Germinal center (tissue), 1 donor: ENCODE measurements at places on chromosomes 16 and 17.
A peak's percentile ranks its signal among the peaks of the same experiment; 100 is the strongest.

DNA sequence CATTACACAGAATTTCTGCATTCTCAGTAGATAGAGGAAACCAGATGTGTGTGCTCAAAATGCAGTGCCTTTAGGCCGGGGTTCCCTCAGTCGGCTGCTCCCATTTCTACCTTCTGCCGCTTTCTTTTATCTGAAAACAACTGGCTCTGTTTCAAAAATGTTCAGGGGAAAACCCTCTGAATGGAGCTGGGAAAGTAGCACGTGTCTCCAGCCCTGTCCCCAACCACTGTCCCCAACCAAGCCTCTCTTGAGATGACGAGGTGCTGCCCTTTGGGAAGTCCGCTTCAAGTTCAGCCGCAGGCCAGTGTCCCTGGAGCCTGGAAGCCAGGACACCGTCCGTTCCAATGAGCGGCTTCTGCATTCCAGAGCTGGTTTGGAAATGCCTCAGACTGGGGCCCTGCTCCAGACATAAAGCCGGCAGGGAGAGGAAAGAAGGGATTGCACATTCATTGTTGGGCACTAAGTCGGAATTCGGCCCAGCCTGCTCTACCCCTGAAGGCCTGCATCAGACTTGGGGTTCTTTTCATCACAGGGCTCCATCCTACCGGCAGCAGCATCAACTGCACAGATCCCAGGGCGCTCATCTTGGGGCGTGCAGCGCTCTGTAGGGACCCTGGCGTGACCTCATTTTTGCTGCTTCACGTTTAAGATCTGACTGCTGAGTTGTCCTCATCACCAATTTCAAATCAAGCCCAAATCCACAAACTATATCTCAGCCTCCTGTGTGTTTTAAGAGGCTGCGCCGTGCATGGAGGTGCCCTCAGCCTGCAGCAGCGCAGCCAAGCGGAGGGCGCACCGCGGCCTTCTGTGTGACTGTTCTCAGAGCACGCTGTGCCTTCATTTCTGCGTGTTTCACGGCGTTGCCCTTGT lies 111.3 kb downstream of the BANP start:
- DNase-seq: no peak

DNA sequence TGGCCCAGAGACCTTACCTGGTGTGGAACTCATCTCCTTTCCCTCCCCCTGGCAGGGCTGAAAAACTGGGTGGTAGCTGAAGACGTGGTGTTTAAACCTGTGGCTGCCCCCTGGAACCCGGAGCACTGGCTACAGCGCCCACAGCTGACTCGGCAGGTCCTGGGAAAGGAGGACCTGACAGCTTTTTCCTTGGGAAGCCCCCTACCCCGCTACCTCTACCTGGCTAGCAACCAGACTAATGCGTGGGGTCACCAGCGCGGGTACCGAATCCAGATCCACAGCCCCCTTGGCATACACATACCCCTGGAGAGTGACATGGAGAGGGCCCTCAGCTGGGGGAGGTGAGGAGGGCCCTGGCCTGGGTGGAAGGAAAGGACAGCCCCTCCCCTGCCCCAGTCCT lies 2.0 kb upstream of the AOC3 start:
- no peak for DNase-seq

- DNase-seq: no peak
Measured at GRCh38 chr17:27066315-27066714, 227.6 kb upstream of the WSB1 start.

DNA sequence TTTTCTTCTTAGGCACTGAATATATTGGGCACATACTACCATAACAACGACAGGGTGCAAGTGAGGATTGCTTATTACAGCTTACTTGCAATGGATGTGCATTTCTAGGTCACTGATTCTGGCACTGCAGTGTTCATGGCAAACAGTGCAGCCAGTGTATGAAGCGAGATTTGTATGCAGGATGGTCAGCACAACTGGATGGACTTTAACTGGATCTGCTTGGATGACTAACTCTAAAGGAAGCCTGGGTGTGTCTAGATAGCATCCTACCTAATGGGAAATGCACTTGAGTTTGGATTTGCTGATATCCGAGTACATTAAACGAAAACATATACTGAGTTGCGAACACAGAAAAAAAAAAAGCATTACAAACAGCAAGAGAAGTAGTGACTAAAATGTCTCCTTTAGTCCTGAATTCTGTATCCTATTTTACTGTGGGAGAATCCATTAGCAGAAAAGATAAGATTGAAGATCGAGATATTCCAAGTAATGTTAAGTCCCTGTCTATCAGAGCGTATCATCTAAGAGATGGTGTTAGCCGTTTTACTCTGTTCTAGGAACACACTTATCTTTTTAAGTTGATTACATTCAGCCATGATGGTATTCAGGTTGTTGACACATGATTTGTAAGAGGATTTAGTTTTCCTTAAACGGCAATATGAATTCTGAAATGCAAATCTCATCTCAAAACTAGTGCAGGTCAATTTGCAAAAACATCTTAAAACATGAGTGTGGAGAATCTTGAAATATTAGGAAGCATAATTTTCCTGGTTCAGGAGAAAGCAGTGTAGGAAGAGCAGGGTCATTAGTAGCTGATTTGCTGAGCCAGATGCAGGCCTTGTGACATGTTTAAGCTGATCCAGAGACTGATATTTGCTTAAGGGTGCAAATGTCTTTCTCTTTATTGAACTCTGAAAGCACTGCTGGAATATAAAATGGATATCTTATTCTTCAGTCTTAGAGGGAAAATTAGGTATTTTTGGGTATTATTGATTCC lies 142.6 kb upstream of the CPHXL start:
- DNase-seq: no peak

GRCh38 chr17:76000016-76000754 lies 470 bp upstream of the CDK3 start:
- DNase-seq: peak; percentile 83

DNA sequence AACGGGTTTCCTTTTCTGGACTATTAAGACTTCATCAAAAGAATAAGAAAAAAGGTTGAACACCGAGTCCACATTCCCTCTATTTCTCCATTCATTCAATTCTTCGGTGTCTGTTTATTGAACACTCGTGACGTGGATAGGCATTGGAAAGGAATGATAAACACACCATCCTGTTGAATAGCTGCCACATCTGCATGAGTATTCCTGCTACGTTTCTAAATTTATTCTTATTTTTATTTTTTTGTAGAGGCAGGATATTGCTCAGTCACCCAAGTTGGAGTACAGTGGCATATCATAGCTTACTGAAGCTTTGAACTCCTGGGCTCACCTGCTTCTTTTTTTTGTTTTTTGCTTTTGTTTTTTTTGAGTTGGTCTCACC lies 80.8 kb upstream of the CIBAR2 start:
- no peak for DNase-seq

- DNase-seq: no peak
Measured at GRCh38 chr17:9389111-9389527, 186.5 kb downstream of the STX8 start.

DNA sequence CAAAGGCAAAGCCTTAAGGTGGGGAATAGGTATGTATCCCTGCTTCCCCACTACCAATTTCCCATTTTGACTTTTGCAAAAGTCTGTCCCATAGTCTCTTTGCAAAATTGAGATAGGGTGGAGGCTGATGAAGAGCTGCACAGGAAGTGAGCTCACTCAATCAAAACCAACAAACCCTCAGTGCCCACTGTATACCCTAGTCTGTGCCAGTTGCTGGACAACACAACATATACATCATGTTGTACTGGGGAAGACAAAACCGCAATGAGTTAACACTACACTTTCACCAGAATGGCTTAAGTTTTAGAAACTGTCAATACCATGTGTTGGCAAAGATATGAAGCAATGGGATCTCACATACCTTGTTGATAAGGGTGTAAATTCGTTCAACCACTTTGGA lies 40.4 kb upstream of the AXIN2 start:
- DNase-seq: no peak

DNA sequence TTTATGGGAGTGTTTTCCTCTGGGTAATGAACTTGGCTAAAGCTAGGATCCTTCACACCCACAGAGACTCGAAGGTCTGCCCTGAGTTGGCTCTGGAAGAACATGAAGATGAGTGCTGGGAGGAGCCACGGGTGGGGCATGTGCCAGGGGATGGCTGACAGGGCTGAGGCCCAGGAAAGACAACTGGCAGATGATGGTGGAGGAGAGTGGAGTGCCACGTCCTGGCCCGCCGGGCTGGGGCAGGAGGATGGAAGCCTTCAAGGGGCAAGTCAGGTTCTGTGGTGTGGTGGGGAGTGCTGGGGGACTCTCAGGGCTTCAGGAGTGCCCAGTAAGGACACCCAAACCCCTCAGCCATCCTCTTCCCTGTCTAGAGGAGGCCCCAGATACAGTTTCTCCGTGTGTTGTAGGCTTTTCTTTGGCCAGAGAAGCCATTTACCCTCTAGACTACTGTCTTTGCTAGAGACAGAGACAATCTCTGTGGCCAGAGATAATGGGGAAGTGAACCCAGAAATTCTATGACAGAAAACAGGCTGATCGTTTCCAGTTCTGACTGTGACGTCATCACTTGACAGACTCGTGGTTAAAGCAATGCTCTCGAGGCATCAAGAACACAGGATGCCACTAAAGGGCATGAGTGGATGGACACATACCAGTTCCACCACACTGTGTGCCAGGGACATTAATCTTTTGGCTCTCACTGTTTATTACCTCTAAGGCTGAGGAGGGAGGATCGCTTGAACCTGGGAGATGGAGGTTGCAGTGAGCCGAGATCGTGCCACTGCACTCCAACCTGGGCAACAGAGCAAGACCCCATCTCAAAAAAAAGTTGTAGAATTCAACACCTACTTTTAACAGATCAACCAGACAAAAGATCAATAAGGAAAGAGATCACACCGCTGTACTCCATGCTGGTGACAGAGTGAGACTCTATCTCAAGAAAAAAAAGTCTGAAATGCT lies 18.6 kb upstream of the SLC5A10 start:
- peak; percentile 58 for DNase-seq

- no peak for DNase-seq
Measured at GRCh38 chr17:80117491-80118401, 16.4 kb downstream of the GAA start.

- DNase-seq: no peak
Measured at GRCh38 chr16:18041864-18042834, 294.4 kb downstream of the NPIPA8 start.

DNA sequence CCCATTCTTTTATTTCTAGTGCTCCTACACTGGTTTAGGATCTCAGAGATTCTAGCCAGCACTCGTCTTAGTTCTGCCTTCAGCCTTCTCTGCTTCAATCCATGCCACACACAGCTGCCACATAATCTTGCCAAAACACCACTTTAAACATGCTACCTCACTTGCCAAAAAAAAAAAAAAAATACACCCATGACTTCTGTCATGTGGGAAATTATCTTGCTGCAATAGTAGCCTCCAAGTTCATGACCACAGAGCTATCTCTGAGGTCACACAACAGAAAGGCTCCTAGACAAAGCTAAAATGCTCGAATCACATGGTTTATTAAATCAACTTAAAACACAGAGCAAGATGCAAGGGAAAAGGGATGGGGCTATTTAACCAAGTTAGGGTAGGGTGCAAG lies 18.1 kb downstream of the FZD2 start:
- no peak for DNase-seq

GRCh38 chr17:12097326-12097725 lies 76.6 kb downstream of the MAP2K4 start:
- no peak for DNase-seq

- DNase-seq: no peak
Measured at GRCh38 chr16:638034-638543, 2.0 kb upstream of the METTL26 start.

GRCh38 chr17:76410328-76410965 lies 26.0 kb downstream of the SPHK1 start:
- DNase-seq: no peak

DNA sequence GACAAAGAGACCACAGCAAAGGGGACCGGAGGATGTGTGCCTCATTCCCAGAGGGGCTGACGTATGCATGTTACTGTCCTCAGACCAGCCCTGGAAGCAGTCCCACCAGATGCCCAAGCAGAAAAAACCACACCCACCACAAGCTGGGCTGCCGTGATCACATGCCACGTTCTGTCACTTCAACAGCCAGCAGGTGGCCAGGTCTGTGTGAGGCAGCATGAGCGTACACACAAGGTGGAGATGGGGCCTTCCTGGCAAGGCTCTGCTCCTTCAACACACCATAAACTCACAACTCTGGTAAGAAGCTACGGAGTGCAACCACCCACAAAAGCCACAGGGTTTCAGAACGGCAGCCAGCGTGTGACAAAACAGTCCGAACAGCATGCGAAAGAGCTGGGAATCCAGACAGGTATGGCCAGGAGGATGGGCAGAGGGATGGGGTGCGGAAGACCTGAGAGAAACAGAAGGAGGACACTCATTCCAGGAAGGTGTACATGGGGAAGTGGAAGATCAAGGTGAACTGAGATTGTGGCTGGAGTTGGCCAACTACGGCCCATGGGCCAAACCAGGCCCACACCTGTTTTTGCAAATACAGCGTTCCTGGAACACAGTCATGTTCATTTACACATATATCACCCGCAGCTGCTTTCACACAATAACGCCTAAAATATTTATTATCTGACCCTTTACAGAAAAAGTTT lies 27.9 kb downstream of the MBTPS1 start:
- peak; percentile 67 for DNase-seq

GRCh38 chr16:77408607-77409006 lies 26.2 kb downstream of the ADAMTS18 start:
- no peak for DNase-seq
